Mesenteric fat pad (tissue), 1 donor: ENCODE measurements at places on chromosomes 6 and 20. TPM values are rescaled to one million over a fixed set of nuclear protein-coding genes. Genes with fewer than 3 reads are reported as not detected.

GRCh38 chr6:73058736-73059135 lies 166.6 kb downstream of the KHDC1L start:
- DNase-seq = no peak

DNA sequence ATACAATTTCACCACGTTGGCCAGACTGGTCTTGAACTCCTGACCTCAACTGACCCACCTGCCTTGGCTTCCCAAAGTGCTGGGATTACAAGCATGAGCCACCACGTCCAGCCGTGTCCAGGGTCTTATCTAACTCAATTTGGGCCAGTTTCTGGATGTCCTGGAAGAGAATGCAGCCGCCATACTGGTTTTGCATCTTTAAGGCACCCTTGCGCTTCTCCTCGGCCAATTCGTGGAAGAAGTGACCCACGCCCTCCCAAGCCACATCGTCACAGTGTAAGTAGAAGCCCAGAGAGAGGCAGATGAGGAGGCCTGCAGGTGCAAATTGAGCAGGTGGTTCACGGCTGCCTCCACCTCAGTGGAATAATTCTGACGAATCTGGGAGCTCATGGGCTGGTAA lies 3.7 kb upstream of the ZNF335 start:
- DNase-seq = no peak

- no peak for DNase-seq
These were observed 72.7 kb upstream of the B3GAT2 start for GRCh38 chr6:71029555-71029954.

GRCh38 chr20:13017235-13017634 lies 8.5 kb downstream of the SPTLC3 start:
- DNase-seq = no peak

DNA sequence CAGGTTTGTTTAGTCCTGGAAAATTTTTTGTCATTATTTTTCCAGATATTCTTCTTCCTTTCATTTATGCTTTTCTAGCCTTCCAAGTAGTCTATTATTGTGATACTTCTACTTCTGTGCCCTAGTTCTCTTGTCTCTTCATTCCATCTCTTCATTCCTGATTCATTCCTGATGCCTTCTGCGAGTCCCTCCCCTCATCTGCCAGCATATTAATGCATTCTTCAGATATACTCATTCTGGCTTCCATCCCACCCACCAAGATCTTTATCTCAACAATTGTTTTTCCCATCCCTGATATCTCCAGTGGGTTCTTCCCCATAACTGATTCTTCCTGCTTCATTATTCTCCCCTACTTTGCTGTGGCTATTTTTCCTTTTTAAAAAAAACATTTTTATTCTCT lies 35.2 kb downstream of the ALDH5A1 start:
- DNase-seq = no peak

- no peak for DNase-seq
These were observed 7.3 kb upstream of the DOK5 start for GRCh38 chr20:54468082-54468481.

DNA sequence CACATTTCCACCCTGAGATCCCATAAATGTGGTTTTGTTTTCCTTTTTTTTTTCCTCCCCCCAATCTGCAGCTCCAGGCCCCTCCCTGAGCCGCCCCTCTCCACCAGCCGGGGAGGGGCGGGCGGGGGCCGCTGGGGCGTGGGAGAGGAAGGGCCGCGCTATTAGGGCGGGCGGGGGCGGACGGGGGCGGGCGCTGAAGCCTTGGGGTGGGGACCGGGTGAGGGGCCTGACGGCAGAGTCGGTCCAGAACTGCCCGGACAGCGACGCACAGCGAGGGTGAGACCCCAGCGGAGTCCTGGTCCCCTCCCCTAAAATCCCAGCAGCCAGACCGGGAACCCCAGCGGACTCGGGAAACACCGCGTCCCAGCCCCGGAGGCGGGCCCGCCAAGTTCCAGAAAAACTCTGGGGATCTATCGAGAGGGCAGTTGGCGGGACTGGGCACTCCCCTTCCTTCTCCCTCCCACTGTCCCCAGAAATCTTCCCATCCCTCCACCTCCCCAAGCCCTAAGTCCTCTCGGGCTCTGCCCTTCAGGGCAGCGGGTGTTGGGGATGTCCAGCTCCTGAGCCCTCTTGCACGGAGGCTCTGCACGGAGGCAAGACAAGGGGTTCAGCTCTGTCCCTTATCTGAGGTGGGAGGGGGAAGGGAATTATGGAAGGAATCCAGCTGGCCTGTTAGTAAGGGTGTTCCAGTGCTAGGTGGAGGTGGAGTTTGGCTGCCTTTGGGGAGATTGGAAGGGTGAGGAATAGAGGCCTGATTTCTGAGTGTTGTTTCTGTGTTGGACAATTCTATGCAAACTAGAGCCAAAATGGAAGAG lies at the start of gene PRICKLE4:
Gene PRICKLE4 (plus strand): TSS at position 232 of the 815 bp plus-strand sequence. CDS start 2,692 bp downstream, outside the sequence.
- DNase-seq = no peak

GRCh38 chr6:160217073-160217472 lies 41.5 kb downstream of the SLC22A2 start:
- DNase-seq = no peak

GRCh38 chr20:24684956-24685691 lies 215.7 kb downstream of the SYNDIG1 start:
- DNase-seq = peak; percentile 76

DNA sequence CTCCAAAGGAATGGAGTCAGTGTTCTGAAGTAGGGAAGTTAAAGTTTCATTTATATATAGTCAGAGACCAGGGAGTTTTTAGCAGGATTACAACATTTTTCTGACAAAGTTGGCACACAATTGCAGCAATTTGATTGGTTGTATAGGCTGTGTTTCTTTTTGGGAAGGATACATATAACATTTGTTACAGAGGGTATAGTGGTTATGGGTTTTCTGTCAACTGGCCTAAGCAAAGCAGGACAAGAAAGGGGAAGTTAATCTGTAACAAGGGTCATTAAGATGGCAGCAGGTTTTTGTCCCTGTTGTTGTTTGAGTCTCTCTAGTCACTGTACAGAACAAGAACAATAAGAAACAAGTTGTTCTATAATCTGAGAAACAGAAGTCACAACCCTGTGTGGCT lies 41.4 kb downstream of the TPD52L1 start:
- DNase-seq = no peak

DNA sequence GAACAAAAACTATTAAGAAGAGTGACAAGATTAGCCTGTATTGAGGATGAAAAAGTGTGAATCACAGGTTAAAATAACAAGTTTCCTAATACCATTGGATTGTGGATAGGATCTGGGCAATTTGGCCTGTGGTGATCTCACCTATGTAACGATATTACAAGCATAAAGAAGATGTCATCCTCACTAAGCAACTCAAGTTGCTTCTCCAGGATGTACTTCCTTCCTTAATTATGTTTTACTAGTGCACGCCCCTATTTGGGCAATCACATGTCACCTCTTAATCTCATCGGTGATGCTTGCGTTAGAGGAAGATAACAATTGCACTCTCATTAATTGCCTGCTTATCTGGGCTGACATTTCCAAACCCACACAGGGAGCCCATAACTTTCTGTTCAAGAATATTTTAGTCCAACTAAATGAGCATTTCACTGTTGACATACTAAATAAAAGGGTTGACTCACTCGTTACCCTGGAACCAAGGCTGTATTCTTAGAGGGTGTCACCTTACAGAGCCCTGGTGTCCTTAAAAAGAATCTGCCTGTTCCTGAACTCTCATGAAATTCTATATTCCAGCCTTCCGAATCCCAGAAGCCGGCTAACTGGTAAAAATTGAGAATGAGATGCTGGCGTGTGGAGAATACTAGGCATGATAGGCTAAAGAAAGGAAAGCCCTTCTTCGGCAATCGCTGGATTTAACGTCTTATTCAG lies 88.2 kb upstream of the ATXN1 start:
- DNase-seq = no peak

GRCh38 chr6:158501360-158502262 lies 58.3 kb upstream of the TMEM181 start:
- no peak for DNase-seq

DNA sequence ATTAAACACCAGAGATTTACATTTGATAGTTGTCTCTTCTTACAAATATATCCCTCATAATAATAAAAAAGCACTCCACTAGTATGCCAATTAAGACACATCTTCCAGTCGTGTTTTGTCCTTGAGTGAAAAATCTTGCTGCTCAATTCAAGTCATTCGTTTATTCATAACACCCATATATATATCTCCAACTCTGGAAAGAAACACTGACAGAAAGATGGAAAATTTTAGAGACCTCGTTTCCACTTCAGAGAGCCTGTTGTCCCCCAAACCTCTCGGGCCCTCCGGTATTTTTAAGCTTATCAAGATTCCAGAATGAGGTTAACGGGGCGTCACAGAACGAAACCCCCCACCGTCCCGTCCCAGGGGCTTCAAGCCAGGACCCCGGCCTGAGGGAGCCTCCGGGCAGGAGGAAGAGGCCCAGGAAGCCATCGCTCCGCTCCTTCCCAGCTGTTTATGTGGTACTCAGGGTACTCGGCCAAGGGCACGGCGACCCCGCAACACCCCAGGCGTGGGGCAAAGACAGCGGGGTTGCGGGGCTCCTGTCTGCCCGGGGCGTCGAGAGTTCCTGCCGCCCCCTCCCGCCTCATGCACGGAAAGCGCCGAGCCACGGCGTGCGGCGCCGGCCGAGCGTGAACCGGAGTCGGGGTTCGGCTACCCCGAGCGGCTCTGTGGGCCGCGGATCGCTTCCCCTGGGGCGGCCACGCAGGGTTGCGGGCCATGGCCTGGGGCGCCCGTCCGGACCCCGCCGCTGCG lies 623 bp upstream of the SNX9 start:
- DNase-seq = no peak

DNA sequence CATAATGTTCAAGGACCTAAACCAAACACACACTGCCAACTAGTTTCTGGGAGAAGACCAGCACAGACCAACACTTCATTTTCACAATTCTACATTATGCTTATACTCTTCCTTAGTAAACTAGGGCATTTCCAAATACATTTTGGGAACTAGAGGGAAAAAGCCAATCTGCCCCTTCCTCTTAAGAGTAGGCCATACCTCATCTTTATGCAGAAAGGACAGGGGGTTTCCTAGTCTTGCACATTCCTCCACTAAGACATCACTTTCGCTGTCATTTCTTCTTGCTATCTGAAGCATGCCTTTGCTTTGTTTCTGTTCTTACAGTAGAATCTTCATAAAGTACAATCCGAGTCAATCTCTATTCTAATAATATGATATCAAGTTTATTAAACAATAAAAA lies 105.7 kb downstream of the SMLR1 start:
- DNase-seq = no peak

DNA sequence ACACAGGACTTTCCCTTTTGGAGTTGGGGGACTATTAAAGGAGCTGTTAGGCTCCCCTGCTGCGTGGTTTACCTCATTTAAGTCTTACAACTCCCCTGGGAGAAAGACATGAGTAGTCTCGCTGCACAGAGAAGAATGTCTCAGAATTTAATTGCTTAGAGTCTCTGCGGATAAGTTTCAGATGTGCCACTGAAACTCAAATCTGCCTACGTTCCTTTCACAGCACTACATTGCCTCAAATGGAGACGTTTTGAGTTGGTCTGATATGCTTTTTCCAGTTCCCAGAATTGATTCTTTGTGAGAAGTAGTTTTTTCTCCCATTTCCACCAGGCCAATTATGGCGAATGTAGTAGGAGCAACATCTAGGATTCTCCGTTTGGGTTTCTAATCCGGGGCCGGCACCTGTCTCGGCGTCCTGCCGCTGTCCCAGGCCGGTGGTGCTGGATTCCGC lies 532 bp upstream of the SLC35F1 start:
- no peak for DNase-seq

DNA sequence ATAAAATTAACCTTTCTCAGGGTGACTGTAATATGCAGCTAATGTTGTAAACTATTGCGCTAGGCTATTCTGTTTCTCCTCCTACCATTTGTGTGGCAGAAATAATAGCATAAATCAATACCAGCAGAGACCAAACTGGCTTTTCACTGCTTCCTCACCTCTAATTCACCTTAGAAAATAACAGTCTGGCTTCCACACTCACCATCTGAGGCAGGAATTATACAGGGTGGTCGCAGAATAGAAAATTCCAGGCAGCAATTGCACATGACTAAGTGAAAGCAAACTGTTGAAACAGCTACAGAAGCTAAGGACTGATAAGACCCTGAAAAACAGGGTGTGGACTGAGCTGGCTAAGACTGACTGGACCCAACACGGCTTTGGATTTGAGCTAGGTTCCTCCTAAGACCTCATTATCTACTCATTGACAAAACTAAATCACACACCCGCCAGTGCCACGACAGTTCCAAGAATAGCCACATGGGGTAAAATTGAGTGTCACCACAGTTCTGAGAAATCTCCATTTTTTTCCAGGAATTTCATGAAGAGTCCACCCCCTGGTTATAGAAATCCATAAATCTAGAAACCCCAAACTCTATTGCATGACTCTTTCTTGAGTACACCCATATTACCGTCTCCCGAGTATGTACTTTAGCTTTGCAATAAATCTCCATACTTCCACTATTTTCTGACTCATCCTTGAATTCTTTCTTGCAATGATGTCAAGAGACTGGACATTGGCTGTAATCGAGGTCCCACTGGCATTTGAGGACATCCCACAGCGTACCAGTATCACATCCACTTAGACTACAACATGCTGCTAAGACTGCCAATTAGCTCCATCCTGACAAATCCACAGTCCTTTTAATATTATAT lies 60.9 kb upstream of the KCNQ5 start:
- no peak for DNase-seq

DNA sequence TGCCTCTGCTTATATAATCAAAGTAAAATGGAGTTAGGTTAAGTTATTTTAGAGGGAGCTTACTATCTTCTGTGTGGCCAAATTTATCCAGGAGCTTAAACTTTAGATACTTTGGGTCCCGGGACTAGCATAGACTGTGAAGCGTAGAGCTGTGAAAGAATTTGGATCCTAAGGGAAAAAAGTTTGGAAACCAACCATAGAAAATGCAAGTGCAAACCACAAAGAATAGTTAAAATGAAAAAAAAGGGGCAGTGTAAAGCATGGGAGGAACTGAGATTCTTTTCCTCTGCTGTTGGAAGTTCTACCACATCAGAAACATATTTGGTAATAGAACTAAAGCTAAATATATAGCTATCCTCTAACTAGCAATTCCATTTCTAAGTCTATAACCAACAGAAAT lies 232.2 kb upstream of the FLRT3 start:
- DNase-seq = no peak

DNA sequence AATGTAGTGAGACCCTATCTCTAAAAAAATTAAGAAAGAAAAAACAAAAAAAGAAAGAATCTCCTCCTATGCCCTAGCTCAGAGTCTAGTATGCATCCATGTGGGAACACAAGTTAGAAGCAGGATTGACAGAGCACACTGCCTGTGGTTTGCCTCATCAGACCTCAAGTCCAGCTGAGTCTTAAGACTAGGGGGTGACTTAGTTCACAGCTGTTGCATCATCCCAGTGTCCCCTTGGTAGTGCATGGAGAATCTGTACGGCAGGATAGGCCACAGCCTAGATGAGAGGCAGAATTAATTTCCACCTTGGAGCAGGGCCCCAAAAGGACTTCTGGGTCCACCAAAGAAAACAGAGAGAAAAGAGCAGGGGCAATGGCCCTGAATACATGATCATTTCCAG lies 13.7 kb downstream of the PNPLA1 start:
- DNase-seq = no peak

The KHDRBS2 gene
- total RNA-seq = not detected

The CFAP206 gene
- total RNA-seq = 0.19 TPM

The OR2H2 gene
- total RNA-seq = not detected

The MOXD1 gene
- total RNA-seq = 2.2 TPM

The EIF6 gene
- 93.1 TPM for total RNA-seq

The ORC3 gene
- total RNA-seq = 18.5 TPM

The SLC25A27 gene
- 12.9 TPM for total RNA-seq

The INSM1 gene
- not detected for total RNA-seq

The THEMIS gene
- total RNA-seq = 0.45 TPM

The ZNF165 gene
- 0.19 TPM for total RNA-seq

The CRISP2 gene
- not detected for total RNA-seq
